Mucosa of descending colon (tissue), 3 donors: ENCODE measurements at places on chromosomes 3 and 15. TPM values are rescaled to one million over a fixed set of nuclear protein-coding genes. Genes with fewer than 3 reads are reported as not detected.

- DNase-seq: no peak
These were observed 25.7 kb downstream of the CD47 start for GRCh38 chr3:108065096-108065495.

DNA sequence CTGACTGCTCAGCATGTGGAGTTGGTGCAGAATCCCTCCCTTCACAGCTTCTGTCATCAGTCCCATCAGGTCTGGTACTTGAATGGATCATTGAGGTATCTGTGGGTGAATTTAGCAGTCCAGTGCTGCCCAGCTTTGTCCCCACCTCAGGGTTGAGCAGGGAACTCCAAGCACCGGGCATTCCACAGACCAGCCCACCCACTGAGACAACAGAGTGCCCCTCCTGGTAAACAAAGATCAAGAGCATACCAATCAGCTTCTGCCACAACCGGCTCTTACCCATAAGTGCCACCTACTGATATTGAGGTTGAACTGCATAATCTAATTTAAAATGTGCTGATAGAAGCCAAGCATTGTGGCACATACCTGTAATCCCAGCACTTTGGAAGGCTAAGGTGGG, 57.1 kb upstream of the FXR1 start:
- DNase-seq: no peak

DNA sequence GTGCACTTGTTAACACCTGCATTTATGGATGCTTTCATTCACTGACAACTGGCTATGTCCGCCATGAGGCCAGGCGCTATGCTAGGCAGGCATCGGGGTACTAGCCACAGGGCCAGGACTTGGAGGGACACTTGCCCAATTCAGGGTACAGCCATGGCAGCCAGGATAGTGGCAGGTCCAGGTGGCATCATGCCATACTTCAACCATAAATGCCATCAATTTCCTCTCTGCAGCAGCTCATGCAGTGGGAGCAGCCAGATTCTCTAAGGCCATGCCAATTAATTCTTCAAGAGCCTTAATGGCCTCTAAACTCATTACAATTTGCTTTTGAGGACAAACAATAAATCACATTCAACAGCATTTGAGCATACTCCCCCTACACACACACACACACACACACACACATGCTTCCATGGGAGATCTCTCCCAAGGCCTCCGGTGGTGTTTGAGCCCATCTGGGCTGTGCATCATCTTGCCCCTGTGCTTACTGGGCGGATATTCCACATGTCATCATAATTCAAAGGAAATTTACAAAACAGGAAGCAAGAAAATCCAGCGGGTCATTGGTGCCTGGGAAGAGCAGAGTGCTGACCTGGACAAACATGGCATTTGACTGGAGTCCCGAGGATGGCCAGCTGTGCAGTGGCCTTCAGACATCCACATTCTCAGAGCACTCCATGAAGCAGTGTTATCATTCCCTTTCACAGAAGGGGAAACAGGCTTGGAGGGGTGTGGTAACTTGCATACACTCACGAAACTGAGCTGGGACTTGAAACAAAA, 109.1 kb downstream of the IQSEC1 start:
- DNase-seq: peak; percentile 22

GRCh38 chr3:108441518-108441917, 68.9 kb downstream of the MYH15 start:
- no peak for DNase-seq

GRCh38 chr15:92899601-92899947, 550 bp upstream of the CHD2 start:
- DNase-seq: no peak

DNA sequence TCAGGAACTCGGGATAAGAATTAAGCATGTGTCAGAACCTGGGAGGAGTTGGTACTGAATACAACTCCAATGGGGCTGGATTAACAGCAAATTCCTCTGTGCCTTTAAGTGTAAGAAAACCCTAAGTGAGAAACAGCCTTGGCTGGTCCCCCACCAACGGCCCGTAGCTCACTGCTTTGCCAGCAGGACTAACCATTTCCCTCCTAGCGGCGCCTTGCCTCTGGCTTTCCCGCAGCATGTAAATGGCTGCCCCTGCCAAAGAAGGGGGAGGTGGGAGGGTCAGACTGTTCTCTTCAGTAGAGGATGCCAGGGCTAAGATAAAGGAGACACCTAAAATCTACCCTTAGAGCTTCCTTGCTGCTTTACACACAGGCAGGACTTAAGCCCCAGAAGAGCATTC, 51.0 kb upstream of the SH3GL3 start:
- DNase-seq: no peak

CLDN16 gene
- not detected for total RNA-seq

GRCh38 chr3:34882764-34883163, 756.6 kb upstream of the ARPP21 start:
- DNase-seq: no peak

LYSMD4 gene
- total RNA-seq: 13.4 TPM
